ENCODE measurements at places on chromosomes 7 and 10. TPM values are rescaled to one million over a fixed set of nuclear protein-coding genes. Genes with fewer than 3 reads are reported as not detected.

Gene OR2A42
- 0.37 TPM for total RNA-seq

Gene CAMK1D
- total RNA-seq = 27.0 TPM

Gene TMEM130
- 0.31 TPM for total RNA-seq

Gene PON1
- total RNA-seq = not detected

Gene TUBB8
- total RNA-seq = 0.24 TPM

Gene CALML3
- total RNA-seq = not detected

Gene NRG3
- not detected for total RNA-seq

Gene CALN1
- not detected for total RNA-seq

Gene WEE2
- not detected for total RNA-seq

All from A673 (cell line).